ENCODE measurements at places on chromosomes 5 and 9.

DNA sequence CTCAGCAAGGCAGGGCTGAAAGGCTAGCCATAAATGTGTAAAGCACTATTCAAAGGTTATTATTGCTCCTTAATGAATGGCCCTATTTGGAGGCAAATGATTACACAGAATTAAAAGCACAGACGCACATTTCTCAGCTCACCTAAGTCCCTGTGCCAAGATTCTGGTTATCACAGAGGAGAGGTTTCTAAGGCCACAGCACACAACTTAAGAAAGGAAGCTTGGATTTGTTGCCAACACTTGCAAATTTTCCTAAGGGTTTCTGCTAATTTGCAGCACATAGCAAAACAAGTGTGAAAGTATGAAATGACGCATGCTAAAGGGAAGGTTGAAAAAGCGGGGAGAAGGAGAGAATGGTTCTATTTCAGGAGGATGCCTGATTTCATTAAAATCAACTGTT, 834.1 kb upstream of the C9orf72 start:
- no peak for DNase-seq

DNA sequence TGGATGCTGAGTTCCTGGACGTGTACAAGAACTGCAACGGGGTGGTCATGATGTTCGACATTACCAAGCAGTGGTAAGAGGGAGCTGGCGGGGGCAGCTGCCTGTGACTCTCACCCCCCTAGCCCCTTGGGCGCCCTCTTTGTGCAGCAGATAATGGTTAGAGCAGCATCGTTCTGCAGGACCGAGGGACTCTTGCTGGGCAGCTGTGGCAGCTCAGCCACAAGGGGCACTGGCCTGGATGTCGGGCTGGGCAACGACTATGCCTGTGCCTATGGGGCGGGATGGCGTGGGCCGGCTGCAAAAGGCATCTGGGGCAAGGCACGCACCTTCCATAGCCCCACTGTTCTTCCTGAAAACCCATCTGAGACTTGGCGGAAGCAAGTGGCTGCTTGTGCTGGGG, 12.9 kb upstream of the AJM1 start:
- no peak for DNase-seq

GRCh38 chr5:112202694-112203093, 216.4 kb downstream of the EPB41L4A start:
- DNase-seq, result no peak

GRCh38 chr5:68304421-68305052, 89.0 kb downstream of the PIK3R1 start:
- DNase-seq, result no peak

DNA sequence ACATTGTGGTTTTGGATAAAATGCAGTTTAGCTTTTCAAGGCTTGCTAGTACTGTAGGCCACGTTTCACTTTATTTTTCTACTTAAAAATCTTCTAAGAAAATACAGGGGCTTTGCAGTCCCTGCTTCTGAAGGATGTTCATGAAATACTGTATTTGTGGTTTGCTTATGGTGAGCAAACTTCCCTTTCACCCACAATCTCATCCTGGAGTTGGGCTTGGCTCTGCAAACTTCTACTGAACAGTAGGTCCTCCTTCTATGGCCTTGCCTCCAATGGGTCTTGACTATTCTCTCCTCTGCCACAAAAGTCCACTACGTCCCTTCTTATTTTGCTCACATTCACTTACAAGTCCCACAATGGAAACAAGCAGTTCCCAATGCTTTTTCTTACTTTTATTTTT, 502.7 kb upstream of the KLF4 start:
- DNase-seq, result no peak

GRCh38 chr5:7983433-7983832, 114.5 kb downstream of the MTRR start:
- no peak for DNase-seq

DNA sequence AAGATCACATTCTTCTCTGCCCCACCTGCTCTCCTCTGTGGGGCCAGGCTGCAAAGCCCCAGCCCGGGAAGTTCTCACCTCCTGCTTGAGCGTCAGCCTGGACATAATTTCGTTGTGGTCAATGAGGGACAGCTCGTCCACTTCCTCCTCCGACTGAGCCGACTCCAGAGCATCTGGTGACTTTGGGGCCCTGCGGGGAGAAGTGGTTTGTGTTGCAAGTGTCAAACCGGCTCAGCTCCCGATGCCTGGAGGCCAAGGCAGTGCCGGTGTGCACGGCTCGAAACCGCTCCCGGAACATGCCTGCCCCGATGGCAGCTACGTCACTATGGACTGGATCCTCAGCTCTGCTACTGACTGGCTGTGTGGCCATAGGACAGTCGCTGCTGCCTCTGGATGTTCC, 52.8 kb downstream of the PRRT1B start:
- no peak for DNase-seq

GRCh38 chr5:174337276-174338184, 292.0 kb downstream of the NSG2 start:
- DNase-seq, result no peak

GRCh38 chr5:36692791-36693763, 86.7 kb downstream of the SLC1A3 start:
- DNase-seq, result peak; percentile 24

GRCh38 chr5:95731571-95732554, 727 bp downstream of the RHOBTB3 start:
- DNase-seq, result no peak

GRCh38 chr9:95009459-95009858, 283.0 kb downstream of the AOPEP start:
- no peak for DNase-seq

- DNase-seq, result no peak
Observed at GRCh38 chr5:173919443-173919842, 31.3 kb downstream of the CPEB4 start.

DNA sequence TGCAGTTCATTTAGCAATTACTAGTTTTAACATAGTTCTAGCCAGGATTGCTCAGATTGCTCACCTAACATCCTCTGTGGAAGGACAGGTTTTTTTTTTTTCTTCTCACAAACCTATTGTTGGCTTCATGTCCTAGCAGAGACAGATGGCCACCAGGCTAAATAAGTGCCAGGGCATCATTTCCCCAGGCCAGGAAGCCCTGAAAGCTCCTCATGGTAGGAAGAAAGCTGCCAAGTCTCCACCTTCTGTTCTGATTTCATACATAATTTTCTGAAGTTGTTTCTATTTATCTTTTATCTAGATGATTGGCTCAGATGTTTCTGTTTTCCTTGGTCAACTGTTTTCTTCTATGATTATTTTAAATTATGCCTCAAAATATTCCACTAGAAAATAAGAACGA, 31.0 kb downstream of the EFCAB9 start:
- no peak for DNase-seq

DNA sequence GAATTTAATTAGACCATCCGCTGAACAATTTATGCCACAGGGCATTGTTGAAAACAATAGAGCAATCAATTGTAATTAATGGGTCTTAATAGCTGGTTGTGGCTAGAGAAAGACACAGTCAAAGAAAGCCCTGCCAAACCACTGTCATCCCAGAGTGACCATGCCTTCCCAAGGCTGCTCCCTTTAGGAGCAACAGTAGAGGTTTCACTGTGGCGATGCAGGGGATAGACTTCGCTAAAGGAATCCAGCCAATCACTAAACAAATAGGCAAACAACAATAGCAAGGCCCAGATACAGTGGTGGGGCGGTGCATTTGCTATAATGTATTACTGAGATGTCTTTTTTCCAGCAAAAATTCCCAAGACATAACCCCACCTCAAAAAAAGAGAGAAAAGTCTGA, 87.8 kb upstream of the SLC27A6 start:
- no peak for DNase-seq

DNA sequence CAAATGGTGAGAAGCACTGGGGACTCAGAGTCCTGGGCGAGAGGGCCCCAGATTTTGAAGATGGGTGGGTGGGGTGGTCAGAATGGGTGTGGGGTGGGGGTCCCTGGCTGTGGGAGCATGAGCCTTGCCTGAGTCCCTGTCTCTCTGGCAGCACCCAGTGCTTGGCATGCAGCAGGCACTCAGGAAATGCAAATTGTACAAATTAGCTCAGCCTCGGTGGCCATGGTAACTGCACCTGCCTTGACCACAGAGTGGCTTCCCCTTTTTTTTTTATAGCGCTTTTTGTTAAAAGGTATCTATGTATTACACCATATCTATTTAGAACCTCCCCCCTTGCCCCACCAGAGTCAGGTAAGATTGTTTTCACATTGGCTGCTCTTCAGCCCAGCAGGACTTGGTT, 19.2 kb upstream of the PITX1 start:
- DNase-seq, result no peak

GRCh38 chr9:114437401-114437893, 49.7 kb upstream of the AKNA start:
- no peak for DNase-seq

DNA sequence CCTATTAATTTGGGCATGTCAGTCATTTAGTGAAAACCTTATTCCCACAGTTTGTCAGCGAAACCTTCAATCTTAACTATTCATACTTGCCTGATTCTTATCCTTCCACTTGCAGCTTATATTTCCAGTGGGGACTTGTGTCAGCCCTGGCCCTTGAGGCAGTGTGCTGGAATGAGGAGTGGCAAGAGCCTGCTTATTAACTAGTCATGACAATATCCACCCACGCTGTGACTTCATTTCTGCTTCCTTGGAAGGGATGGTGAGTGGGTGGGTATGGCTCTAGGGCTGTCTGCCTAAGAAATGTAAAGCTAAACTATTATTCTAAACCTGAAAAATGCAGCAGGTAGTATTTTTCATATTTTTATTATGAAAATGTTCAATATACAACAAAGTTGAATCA, 34.0 kb upstream of the LURAP1L start:
- no peak for DNase-seq

- no peak for DNase-seq
Observed at GRCh38 chr5:123180676-123181393, 91.8 kb downstream of the PRDM6 start.

DNA sequence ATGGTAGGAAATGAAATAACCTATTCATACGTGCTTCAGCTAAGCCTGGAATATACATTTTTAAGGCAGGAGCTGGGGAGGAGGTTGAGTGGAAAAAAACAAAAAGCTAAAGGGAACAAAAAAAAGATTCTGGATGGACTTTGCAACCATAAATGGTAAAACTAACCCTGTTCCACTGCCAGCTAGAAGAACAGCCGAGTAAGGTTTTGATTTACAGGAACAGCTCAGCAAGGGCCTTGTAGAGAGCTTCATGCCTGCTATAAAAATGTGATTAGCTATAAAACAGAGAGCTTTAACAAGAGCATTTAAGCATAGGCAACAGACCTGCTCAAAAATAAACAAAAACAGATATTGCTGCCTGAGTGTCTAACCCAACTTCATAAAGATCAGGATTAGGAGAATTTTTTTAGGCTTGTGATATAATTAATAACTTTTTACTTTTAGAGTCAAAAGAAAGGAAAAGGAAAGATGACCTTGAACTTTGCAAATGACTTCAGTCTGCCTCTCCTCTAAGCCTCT, 194.8 kb downstream of the FBXL7 start:
- DNase-seq, result no peak

DNA sequence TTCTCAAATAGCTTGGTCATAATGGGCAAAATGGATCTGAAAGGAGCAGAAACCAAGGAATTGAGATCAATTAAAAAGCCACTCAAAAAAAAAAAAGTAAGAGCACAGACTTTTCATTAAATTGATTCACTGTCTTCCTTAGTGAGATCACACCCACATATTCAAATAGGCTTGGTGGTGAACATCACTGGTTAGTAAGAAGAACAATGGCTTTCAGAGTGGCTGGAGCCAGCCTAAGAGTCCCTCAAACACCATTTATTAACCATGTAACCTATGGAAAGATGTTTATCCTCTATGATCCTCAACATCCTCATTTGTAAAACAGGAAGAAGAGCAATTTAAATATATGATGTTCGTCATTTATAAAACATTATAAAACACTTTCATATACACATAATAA, 12.4 kb downstream of the CCDC112 start:
- DNase-seq, result no peak

GRCh38 chr5:313806-314376, 7.6 kb upstream of the AHRR start:
- no peak for DNase-seq

GRCh38 chr9:120970244-120970643, 43.6 kb upstream of the TRAF1 start:
- DNase-seq, result no peak

DNA sequence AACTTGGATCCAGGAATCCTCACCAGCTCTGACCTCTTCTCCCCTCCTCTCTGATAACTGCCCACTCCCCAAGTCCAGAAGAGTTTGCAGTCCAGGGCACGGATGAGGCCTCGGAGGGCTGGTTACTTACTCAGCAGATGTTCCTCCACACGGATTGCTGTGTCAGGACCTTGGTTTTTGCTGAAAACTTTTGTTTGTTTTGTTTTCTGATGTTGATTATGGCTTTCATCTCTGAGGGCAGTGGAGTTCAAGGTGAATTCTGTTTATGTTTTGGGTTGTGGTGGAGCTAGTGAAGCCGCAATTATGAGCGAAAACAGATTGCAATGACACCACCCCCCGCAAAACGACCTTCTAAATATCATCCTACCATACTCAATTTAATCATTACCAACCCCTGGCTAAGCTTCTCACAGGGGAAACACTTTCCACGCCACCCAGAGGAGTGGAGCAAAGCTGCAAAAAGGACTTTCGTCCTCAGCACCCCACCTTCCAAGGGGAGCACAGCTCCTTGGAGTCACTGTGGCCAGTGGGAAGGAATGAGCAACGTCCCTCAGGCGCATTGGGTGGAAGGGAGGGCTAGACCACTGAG, 92.7 kb upstream of the SAP30L start:
- no peak for DNase-seq

DNA sequence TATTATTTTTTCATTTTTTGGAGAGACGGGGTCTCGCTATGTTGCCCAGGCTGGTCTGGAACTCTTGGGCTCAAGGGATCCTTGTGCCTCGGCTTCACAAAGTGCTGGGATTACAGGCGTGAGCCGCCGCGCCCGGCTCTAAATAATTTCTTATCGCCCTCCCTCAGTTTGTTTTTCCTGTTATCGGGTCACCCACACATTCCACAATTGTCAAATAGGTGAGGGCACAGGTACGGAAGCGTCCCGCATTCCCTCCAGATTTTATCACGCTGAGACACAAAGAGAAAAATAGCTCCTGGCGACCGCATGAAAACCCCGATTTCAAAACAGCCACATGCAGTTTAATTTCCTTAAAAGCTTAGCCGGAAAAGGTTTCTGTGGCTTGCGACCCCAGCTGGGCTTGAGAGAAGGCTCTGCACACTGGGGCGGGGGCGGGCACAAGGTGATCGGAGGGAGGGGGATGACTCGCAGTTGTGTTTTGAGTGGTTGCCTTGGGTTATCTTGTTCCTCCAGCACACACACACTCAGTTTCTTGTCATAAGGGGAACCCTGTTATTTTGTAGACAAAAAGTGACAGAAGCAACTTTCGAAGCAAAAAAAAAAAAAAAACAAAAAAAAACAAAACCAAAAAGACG, 717 bp upstream of the IQGAP2 start:
- DNase-seq, result no peak

GRCh38 chr5:115816226-115817081, at the start of gene CDO1:
CDO1 (minus strand) TSS chr5:115816659; CDS start chr5:115816397, 262 bp downstream.
- DNase-seq, result no peak

DNA sequence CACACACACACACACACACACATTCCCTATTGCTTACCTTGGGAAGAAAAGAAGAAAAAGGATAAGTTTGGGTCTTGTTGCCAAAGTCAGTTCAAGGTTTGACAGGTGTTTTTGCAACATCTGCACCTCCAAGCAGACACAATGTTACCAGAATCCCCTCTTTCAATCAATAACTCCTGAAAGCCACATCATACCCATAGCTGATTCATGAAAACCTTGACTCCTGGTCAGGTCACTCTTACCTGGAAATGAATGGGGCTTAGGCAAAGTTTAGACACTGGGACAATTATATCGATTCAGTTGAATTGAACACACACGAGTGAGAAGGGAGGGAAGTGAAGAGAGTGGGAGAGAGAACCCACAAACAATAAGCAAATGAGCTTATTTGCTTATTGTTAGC, 27.0 kb downstream of the IL9 start:
- DNase-seq, result no peak
